ENCODE measurements at places on chromosomes 1 and 21.

- DNase-seq, result no peak
Measured at GRCh38 chr1:176768532-176768931, 305.6 kb downstream of the PAPPA2 start.

GRCh38 chr1:24317081-24317480 is 2.1 kb upstream of the GRHL3 start:
- no peak for DNase-seq

GRCh38 chr1:239044829-239045228 is 341.5 kb upstream of the CHRM3 start:
- no peak for DNase-seq

DNA sequence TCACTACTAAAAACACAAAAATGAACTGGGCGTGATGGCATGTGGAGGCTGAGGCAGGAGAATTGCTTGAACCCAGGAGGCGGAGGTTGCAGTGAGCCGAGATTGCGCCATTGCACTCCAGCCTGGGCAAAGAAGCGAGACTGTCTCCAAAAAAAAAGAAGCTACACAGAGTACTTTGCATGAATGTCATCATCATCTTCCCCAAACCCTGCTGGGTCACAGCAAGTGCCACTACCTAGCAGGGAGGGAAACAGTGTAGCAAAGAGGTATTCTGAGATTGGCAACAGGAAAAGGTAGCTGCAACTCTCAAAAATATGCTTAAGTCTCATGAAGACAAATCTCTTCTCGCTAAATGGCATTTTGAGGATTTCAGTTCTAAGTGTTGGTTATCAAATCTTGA is 12.8 kb downstream of the NDC1 start:
- DNase-seq, result no peak

GRCh38 chr21:46515109-46515508 is 56.4 kb downstream of the DIP2A start:
- DNase-seq, result no peak

DNA sequence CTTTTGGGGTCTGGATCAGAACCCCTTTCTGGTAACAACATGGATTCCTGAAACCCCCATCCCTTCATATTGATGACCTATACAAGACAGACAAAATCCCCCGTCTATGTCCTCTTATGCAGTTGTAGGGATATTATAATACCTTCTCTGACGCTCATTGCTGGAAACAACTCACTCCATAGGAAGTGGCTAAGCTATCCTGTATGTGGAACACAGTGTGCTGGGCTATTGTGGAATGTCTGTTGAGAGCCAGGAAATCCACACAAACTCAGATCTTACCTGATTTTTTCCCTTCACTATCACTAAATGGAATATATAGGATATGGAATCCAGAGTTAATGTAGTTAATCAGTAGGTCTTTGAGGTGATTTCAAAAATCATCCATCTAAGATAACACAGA is 17.7 kb upstream of the PIK3R3 start:
- no peak for DNase-seq

DNA sequence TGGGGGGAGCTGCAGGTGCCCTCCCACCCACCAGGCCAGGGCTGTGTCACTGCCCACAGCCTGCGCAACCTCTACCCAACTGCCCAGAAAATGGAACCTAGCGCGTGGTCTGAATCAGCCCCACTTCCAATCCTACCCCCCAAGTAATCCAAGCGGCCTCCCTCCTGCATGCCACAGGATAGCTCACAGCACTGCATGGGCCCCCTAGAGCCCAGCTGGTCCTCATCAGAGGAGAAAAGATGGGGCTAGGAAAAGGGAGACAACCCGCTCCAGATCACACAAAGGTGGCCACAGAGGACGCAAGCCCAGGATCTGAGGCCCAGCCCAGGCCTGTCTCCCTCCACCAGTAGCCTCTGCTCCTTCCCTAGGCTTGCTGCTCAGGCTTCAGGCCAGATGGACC is 6.2 kb downstream of the ADGRB2 start:
- DNase-seq, result no peak

DNA sequence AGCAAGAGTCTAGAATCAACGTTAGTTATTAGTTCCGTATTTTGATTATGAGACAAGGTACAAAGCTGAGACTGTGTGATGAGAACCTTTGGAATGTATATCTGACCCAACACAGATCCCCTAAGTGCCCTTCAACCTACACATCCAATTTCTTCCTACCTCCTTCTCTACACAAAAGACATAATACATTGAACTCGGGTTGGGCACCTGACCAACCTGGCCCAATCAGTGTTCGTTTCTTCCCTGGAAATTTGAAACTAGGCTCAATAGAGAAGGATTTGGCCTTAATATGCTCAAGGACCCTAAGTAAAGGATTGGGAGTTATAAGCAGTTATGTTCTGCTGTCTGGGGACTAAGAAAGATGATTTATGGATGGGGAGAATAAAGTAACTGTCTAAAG is 12.1 kb downstream of the ITSN1 start:
- no peak for DNase-seq

DNA sequence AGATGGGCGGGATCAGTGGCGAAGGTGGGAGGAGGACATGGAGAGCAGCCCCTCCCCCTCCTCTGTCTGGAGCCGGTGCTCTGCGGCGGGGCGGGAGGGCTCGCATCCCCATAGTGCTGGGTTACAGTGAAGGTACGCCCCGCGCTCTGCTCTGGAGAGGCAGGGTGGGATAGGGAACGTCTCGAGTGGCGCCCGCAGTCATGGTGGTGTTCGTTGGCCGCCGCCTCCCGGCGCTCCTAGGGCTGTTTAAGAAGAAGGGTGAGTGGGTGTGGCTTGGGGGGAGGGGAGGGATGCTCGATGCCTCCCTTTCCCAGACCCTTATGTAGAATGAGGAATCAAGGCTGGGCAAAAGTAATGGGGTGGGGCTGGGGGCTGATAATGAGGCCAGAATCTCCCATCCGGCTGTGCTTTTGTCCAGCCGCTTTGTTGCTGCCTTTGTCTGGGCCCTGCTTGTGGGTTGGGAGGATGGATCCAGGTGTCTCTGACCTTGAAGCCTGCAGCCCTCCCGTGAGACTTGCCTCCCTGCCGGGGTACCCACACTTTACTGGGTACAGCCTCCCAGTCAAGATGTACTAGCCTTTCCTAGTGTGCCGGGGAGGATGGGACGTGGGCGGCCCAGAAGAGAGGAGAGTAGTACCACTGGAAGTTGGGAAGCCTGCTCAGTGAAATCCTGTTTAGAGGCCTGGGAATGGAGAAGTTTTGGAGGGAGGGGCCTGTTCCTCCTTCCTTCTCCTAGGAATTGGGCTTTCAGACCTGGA is 51.4 kb downstream of the YARS1 start:
- no peak for DNase-seq

DNA sequence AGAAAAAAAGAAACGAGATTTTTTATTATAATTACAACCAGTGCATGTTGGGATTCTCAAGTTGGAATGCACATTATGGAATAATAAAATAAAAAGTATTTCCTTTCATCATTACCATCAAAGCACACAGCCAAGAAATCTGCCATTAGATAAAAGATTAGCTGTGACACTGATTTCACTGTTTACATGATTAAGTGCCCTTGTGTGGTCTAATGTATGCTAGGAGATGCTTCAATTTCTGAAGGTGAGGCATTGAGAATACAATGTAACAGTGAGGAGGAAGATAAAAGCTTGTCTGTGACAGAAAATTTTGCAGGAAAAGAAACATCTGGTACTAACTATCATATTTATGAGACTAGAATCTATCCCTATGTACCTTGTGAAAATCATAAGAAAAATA is 409.7 kb upstream of the PRMT6 start:
- DNase-seq, result no peak

- no peak for DNase-seq
Measured at GRCh38 chr1:26729633-26730032, 33.8 kb downstream of the ARID1A start.

DNA sequence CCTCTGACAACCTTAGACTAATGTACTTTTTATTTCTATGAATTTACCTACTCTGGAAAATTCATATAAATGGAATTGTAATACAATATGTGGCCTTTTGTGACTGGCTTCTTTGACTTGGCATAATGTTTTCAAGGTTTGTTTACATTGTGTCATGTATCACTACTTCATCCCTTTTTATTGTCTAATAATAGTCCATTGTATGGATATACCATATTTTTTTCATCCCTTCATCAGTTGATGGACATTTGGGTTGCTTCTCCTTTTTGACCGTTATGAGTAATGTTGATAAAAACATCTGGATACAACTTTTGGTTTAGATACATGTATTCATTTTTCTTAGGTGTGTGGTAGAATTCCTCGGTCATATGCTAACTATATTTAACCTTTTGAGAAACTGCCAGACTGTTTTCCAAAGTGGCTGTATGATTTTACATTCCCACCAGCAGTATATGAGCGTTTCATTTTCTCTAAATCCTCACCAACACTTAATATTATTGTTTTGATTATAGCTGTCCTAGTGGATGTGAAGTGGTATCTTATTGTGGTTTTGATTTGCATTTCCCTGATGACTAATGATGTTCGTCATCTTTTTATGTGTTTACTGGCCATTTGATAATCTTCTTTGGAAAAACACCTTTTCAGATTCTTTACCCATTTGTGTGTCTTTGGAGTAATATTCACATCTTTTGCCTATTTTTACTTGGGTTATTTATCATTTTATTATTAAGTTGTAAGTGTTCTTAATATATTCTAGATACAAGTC is 3.5 kb downstream of the RO60 start:
- DNase-seq, result no peak

DNA sequence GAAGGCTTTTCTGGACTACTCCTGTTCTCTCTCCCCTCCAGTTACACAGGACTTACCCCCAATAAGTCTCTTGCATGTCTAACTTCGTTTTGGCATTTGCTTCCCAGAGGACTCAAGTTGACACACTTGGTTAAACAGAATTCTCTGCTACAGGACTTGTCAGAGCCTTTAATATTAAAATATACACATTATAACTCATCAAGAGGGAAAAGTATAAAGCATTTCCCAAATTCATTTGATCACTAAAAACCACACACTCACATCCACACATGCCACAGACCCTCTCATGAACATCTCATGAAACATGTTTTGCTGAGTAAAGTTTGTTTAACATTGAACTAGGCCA is 8.7 kb upstream of the CAPN2 start:
- DNase-seq, result no peak

DNA sequence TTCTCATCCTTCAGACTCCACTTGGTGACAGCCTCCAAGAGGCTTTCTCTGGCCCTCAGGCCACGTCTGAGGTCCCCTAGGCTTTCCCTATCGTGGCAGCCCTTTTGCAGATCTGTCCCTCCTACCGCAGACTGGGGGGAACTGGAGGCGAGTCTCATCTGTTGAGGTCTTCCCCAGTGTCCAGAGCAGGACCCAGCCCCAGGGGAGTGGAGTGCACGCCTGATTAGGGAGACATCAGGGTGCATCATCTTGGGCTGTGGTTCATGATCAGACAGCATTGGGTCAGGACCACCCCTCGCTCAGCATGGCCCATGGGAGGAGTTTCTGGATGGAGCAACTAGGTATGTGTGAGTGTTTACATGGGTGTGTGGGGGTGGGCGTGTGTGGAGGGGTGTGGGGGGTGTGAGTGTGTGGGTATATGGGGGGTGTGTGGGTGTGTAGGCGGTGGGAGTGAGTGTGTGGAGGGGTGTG is 8.5 kb upstream of the MATN1 start:
- DNase-seq, result no peak

DNA sequence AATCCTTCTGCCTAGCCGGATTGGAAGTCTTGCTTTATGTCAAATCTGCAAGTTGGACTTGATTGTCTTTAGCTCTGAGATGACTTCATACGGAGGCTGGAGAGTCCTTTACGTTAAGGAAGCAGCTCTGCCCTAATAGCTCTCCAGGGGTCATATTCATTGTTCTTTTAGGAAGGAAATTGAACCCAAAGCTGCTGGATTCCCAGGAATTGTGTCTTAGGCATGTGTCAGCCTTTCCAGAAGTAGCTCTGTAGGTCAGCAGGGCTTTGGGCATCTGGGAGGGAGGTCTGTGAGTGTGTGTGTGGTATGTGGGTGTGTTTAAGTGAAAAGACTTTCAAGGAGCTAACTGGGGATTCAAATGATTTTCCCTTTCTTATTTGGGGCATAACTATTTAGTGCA is 82.4 kb downstream of the ABCA4 start:
- no peak for DNase-seq

GRCh38 chr1:111270771-111271463 is 19.7 kb upstream of the CHIA start:
- DNase-seq, result no peak

DNA sequence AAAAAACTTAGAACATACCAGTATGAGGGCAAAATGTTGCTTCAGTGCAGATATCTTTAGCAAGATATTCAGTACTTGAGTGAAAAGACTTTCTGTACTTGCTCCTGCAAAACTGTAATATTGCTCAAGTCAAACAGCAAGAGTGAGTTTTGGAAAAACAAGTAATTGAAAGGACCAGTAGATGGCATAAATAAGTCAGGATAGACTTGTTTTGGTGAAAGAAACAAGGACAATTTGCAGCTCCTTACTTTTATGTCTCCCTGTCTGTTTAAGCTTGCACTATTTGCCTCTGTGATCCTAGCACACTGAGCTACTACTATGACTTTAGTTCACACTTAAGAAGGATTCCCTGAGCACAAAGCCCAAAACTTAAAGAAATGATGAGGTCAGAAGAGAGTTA is 39.1 kb downstream of the IFI44 start:
- DNase-seq, result no peak

GRCh38 chr1:85027242-85027983 is 20.9 kb downstream of the MCOLN3 start:
- no peak for DNase-seq
